ENCODE measurements at places on chromosomes 3 and 15.

GRCh38 chr3:102827386-102827785, 392.6 kb downstream of the ZPLD1 start:
- no peak for DNase-seq

DNA sequence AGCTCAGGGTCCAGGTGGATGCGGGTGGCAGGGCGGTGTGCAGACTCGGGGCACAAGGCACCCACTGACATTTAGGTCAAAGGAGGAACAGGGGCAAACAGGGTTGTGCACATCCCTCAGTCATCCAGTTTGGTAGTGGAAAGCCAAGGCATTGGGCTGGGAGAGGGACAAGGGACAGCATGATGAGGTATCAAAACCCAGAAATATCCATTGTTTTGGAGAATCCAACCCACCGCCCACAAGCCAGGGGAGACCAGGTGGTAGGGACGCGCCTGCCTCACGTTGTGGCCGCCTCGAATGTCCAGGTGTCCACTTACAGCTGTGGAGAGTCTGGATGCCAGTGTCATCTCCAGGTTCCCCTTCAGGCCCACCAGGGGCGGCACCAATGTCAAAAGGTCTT, 33.3 kb downstream of the SLC41A3 start:
- DNase-seq, result no peak

DNA sequence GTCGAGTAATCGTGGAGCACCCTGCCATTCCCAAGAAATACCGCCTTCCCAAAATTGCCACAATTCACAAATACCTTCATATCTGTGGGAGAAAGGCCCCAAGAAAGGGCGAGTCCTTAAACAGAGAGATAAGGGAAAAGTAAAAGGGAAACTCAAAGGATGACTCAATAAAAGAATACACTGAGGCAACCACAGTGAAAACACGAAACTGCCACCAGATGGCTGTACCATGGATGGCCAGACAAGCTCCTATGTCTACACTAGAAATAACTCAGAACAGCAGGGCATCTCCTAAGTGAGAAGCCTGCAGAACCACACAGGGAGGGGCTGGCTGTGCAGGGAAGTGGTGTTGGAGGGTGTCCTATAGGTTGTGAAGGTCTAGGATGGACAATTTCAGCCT, 25.0 kb downstream of the SRGAP3 start:
- DNase-seq, result peak; percentile 22

DNA sequence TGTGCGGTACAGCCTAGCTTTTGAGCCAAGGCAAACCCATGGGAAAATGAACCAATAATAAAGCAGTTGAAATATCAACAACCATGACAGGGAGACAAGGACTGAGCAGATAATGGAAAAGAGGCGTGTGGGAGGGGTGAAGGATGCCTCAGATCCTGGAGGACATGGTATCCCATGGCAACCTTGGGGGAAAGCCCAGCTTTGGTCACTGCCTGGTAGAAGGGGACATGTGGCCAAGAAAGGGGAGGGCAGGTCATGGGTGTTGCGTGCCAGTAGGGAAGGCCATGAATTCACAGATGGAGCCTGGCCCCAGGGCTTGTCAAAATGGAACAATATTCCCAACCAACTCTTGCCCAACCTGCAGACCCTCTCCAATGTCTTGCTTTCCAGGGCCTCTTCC, 140.5 kb upstream of the SMAD3 start:
- DNase-seq, result no peak

GRCh38 chr15:31236184-31237042, 90.2 kb upstream of the KLF13 start:
- DNase-seq, result no peak

DNA sequence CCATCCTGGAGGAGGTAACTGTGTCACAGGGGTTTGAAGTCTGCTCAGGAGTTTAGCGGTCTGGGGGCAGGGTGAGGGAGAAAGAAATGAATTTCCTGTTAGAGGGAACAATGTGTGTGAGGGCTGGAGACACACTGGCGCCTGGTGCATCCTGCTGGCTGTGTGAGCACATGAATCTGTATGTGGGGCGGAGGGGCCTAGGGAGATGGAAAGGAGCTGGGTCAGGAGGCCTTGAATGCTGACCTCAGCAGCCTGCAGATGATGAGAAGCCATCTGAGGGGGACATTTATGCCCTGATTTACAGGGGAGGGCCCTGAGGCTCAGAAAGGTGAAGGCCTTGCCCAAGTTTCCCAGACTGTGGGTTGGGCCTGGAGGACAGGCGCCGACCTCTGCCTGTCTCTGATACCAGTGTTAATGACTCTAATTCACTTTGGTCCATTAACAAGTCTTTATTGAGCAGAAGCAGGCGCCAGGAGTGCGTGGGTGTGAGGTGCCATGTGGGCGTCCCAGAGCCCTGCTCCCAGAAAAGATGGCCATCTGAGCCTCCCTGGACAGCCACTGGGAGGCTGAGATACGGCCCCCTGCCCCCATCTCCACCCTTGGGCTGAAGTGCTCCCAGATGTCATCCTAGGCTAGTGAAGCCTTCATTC, 34.8 kb downstream of the LINGO1 start:
- no peak for DNase-seq

GRCh38 chr15:85691350-85692240, 103.1 kb downstream of the KLHL25 start:
- peak; percentile 59 for DNase-seq

DNA sequence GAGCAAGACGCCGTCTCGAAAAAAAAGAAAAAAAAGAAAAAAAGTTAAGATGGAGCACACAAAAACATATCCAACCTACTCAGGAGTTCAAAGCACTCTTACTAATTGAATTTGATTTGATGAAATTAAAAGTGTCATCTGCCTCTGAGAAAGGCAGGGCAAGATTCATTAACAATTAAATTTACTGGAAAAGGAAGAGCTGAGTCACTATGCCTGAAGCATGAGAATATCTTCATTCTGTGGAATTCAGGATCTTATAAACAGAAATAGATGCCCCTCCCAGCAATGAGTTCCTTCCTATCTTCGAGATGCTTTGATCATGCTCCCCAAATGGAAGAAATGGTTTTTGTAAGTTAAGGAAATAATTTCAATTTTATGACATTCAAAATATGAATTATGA, 61.0 kb upstream of the ST3GAL6 start:
- no peak for DNase-seq

DNA sequence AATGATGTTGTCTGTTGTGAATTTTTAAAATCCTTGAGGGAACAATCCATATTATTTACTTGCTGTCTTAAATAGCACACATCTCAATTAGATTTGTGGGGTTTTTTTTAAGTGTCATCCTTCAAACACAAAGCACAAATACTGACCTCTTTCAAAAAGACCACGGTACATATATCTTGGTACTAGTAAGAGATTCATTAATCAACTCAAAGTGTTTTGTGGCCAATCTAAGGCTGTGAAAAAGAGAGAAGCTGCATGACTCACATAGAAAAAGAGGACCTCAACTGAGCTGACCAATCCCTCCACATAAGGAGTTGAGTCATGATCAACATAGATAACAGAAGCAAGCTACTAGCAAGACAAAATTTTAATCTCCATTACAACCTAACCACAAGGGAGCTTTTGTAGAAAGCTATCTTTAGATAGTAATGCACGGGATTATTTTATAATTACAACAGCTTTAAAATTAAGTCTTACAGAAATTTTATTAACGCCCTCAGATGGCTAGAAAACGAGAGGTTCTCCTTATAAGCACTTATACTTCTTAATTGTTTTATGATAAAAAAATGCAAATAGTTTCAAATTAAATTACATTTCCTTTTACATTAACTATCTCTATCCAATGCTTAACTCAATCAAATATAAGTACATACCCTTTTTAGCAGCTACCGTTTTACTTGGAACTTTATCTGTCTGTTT, 60.5 kb downstream of the TOP2B start:
- DNase-seq, result no peak

GRCh38 chr15:28115871-28116270, 16.8 kb upstream of the OCA2 start:
- no peak for DNase-seq

GRCh38 chr3:64501298-64501906, 186.4 kb downstream of the ADAMTS9 start:
- DNase-seq, result no peak

GRCh38 chr3:15647611-15648167, 46.1 kb downstream of the BTD start:
- peak; percentile 84 for DNase-seq

DNA sequence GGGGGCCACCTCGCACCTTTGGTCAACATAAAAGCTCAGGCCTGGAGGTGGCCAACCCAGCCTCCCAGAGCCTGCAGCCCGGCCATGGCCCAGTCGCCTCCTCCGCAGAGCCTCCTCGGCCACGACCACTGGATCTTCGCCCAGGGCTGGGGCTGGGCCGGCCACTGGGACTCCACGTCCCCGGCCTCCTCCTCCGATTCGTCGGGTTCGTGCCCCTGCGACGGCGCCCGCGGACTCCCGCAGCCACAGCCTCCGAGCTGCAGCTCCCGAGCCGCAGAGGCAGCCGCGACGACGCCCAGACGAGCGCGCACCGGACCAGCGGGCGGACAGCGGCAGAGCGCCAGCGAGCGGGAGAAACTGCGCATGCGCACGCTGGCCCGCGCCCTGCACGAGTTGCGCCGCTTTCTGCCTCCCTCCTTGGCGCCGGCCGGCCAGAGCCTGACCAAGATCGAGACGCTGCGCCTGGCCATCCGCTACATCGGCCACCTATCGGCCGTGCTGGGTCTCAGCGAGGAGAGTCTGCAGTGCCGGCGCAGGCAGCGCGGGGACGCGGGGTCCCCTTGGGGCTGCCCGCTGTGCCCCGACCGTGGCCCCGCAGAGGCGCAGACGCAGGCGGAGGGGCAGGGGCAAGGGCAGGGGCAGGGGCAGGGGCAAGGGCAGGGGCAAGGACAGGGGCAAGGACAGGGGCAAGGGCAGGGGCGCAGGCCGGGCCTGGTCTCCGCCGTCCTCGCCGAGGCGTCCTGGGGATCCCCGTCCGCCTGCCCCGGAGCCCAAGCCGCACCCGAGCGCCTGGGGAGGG, at the start of gene MESP2:
TSS of gene MESP2 (plus strand) at position 59 of the 799 bp plus-strand sequence. CDS start at position 85, 26 bp downstream.
- DNase-seq, result peak; percentile 58

DNA sequence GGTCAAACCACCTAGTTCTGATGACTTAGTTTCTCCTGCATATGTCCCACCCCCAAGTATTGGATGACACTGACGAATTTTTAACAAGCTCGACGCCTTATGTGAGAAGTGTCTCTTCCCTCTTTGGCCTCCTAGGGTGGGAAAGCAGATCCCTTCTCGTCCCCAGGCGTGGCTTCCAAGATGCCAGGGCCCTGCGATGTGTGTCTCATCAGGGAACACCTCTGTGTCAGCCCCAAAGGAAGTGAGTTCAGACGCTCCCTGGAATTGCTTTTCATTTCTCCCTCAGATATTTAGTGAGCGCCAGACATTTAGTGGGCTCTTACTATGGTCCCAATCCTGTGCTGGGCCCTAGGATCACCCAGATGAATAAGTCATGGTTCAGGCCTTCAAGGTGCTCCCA, 212.7 kb upstream of the NR2E3 start:
- no peak for DNase-seq

- no peak for DNase-seq
These were observed 21.1 kb downstream of the NRROS start for GRCh38 chr3:196660381-196661166.

DNA sequence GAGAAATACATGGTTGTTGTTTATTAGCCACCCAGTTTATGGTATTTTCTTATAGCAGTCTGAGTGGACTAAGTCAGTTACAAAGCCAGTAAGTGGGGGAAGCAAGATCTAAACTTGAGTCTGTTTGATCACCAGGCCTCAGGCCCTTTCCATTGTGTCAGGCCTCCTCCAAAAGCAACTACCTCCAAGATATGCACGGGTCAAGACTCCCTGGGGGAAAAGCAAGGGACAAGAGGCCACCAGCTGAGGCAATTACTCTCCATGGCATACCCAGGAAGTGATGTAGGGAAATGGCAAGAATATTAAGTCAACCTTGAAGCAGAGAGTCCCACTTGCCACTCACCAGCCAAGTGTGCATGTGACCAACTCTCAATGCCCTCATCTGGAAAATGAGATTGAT, 28.6 kb upstream of the SRGAP3 start:
- no peak for DNase-seq

GRCh38 chr3:151216641-151217607, 13.9 kb upstream of the GPR171 start:
- no peak for DNase-seq

- DNase-seq, result no peak
These were observed 231.3 kb downstream of the PLCL2 start for GRCh38 chr3:17116007-17116600.

DNA sequence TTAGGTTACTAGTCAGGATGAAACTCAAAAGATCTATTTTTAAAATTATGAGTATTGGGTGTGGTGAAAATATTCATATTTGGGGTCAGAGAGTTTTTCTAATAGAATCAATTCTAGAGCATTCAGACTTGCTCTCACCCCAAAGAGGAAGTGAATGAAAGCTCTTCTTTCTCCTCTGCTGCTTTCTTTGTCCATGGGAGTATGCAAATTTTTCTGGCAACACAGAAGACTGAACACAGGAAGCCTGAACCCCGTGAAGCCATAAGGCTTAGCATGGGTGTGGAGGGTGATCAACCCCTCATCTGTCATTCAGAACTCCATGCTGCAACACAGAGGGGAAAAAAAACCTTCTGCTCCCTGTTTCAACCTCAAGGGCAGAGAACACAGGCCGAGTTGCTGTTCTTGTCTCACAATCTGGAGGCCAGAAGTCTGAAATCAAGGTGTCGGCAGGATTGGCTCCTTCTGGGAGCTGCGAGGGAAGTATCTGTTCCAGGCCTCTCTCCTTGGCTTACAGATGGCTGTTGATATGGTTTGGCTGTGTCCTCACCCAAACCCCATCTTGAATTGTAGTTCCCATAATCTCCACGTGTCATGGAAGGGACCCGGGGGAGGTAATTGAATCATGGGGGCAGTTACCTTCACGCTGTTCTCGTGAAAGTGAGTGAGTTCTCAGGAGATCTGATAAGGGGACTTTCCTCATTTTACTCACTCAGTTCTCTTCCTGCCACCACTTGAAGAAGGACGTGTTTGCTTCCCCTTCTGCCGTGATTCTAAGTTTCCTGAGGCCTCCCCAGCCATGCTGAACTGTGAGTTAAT, 33.7 kb upstream of the CD47 start:
- DNase-seq, result peak; percentile 71

DNA sequence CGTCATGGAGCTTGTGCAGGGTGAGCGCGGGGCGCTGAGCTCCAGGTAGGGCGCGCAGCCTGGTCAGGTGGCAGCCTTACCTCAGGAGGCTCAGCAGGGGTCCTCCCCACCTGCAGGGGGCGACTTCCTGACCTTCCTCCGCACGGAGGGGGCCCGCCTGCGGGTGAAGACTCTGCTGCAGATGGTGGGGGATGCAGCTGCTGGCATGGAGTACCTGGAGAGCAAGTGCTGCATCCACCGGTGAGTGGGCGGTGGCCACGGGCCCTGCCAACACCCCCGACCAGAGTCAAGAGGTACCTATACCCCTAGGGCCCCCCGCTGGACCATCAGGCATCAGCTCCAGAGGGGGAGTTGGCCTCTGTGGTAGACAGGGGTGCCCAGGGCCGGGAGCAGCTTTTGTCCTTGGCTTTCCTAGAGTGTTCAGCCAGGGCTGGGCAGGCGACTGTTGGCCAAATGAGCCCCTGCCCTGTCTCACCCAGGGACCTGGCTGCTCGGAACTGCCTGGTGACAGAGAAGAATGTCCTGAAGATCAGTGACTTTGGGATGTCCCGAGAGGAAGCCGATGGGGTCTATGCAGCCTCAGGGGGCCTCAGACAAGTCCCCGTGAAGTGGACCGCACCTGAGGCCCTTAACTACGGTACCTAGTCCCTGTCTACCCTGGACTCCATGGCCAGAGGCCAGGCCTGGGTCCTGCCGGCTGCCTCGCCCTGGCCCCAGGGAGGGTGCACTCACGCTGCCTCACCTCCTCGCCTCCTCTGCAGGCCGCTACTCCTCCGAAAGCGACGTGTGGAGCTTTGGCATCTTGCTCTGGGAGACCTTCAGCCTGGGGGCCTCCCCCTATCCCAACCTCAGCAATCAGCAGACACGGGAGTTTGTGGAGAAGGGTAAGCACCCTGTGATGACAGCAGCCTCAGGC, 9.1 kb downstream of the FES start:
- no peak for DNase-seq
